ENCODE measurements at places on chromosomes 1 and 21.

DNA sequence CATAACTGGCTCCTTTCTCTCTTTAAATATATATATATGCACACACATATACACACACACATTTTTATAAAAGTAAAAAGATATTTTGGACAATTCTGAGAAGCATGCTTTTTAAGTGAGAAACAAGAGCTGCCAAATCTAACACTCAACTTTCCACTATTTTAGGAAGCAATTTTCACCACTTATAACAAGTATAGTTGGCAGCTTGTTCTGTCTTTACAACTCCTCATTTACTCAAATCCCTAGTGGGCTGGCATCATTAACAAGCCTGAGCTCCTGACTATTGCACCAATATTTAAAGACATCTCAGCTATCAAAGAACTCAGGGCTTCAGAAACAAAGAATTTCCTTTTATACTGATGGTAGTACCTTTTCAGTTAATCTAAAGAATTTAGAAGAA lies 76.6 kb downstream of the RAB3GAP2 start:
- DNase-seq = no peak

DNA sequence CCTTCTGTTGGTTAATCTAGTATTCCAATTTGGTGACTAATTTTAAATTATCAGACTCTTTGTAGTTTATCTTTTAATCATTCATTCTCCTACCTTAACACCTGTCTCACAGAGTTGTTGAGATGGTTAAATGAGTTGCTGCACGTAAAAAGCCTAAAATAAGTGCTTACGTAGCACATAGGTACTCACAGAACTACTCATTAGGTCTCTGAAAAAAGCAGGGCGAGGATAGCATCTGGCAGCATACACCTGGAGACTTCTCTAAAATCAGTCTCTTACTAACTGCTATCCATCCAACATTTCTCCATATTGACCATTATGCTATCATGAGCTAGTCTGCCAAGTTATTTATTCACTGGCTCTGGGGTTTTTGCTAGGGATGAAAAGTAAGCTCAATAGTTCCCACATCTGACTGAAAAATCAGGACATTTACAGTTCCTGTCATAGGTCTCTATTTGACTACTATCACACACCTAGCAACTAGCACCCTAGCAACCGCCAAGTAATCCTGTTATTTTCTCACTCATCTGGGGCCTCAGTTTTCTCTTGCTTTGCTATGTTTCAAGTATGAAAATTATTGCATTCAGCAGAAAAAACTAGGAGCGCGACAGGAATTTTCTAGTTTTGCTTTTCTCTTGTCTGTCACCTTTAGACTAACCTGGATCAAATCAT lies 11.2 kb downstream of the CSDE1 start:
- DNase-seq = no peak

GRCh38 chr1:19884312-19884711 lies 2.1 kb downstream of the OTUD3 start:
- DNase-seq = no peak

DNA sequence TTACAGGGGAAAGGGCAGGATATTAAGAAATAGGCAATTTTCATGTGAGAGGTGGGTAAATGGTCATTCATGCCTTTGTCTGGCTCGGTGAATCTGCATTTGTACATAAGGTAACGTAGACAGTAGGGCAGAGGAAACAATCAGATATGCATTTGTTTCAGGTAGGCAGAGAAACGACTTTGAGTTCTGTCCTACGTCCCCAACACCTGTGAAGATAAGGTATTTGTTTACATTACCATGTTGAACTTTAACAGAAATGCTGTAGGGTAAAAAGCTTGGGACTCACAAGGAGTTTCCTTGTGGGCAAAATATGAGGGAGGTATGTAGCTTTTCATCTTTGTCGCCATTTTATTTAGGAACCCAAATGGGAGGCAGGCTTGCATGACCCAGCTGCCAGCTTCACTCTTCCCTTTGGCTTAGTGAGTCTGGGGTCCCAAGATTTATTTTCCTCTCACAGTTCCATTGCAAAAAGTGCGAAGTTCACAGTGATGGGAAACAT lies 31.4 kb downstream of the B3GALT5 start:
- no peak for DNase-seq

DNA sequence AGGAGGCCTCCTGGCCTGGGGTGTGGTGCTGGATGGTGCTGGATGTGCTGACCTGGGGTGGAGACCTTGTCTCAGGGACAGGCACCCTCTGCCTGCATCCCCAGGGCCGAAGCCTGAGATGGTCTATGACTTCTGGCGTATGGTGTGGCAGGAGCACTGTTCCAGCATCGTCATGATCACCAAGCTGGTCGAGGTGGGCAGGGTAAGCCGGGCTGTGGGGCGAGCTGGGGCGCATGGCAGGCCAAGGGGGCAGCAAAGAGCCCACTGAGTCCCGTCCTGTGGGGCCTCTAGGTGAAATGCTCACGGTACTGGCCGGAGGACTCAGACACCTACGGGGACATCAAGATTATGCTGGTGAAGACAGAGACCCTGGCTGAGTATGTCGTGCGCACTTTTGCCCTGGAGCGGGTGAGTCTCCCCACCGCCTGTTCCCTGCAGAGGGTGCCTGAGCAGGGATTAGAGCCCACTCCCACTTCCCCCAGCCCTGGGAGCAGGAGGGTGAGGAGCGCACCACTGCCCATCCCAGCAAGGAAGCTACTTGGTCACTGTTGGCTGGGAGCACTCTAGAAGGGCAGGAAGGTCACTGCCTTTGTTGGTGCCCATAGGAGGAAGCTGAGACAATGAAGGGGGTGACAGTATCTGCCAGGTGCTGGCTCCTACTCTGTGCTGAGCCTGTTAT lies 75.2 kb downstream of the PTPRU start:
- DNase-seq = no peak

DNA sequence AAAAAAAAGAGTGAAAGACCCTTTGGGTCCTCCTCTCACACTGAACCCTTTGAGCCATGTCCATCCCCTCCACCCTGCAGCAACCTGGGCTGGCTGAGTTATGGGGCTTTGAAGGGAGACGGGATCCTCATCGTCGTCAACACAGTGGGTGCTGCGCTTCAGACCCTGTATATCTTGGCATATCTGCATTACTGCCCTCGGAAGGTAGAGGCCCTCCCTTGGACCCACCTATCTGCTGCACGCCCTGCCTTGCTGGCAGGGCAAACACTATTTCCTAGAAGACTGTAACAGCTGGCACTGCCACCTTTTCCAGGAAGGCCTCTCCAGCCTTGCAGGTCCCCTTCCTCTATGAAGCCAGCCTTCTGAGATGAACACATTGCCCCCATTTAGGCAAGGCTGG lies 1.1 kb downstream of the SLC50A1 start:
- no peak for DNase-seq

DNA sequence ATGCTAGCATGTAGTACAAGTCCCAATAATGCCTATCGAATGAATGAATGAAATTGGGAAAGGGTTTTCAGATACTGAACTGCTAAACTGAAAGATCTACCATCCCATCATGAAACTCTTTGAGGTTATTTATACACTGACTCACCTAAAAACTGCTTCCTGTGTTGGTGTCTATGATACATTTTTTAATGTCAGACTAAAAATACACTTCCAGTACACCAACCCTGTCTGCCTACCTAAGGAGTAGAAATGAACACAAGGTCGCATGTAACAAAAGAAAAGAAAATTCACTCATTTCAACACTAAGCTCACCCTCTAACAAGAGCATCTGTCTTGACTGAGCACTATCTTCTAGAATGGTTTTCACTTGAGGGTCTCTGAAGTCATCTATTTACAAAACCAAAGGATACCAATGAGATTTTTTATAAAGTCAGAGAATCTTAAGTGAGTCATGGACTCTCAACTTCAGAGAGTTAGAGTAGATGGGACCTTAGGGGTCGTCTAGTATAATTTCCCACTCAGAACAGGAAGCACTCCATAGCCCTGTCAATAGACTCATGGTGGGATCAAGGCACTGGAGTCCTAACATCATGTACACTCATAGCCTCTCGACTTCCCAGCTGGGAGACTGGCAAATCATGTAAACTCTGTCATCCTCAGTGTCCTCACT lies 53.4 kb downstream of the WLS start:
- no peak for DNase-seq

DNA sequence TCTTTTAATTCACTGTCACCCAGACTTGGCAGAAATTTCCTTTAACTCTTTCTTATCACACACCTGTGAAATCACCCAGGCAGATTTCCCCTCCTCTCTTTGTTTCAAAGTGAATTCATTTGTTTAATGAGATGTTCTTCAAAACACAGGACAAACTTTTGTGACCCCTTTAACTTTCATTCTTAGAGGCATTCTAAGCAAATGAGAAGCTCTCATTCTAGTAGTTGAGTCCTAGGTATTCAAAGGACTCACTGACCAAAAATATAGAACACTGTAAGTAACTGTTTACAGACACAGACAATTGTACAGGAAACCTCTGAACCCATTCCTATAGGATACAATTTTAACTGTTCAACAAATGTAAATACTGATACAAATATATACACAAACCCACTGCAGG lies 16.9 kb downstream of the LRRC8C start:
- no peak for DNase-seq

- DNase-seq = no peak
Observed at GRCh38 chr1:247301176-247301540, 30.5 kb downstream of the ZNF496 start.

GRCh38 chr1:94743862-94744261 lies 76.3 kb upstream of the SLC44A3 start:
- peak; percentile 63 for DNase-seq

GRCh38 chr1:237258871-237259270 lies 216.9 kb downstream of the RYR2 start:
- no peak for DNase-seq

DNA sequence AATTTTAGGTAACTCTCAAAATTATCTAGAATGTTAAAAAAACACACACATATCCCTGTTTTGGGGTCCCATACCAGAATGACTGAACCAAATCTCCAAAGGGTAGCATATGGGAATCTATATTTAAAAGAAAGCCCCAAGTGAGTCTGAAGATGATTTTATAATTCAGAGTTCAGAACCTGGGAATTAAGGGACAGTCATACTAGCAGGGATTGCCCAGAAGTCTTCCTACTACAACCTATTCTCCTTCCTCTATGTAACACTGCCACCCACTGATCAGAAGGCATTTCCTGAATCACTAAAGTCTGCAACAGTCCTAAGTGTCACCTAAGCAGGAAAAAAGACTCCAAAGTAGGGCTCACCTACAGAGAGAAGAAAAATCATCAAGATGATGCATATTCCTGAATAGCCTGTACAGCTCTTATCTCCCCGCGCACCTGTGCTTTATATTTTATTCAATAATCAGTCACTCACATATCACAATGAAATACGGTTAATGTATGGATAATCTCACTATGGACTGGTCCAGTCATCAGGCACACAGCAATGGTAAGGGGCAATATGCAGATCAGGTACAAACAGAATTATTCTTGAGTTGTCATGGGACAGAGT lies 4.9 kb downstream of the RGS1 start:
- no peak for DNase-seq

GRCh38 chr21:29078869-29079767 lies 5.7 kb upstream of the CCT8 start:
- no peak for DNase-seq

GRCh38 chr1:53345996-53346813 lies 18.3 kb upstream of the LRP8 start:
- DNase-seq = no peak

- DNase-seq = no peak
Observed at GRCh38 chr1:180937012-180937372, 24.3 kb downstream of the KIAA1614 start.

GRCh38 chr1:15684042-15684461 lies at the start of gene PLEKHM2:
TSS of gene PLEKHM2 (plus strand) at chr1:15684320. CDS start at chr1:15684559, 239 bp downstream.
- DNase-seq = no peak

DNA sequence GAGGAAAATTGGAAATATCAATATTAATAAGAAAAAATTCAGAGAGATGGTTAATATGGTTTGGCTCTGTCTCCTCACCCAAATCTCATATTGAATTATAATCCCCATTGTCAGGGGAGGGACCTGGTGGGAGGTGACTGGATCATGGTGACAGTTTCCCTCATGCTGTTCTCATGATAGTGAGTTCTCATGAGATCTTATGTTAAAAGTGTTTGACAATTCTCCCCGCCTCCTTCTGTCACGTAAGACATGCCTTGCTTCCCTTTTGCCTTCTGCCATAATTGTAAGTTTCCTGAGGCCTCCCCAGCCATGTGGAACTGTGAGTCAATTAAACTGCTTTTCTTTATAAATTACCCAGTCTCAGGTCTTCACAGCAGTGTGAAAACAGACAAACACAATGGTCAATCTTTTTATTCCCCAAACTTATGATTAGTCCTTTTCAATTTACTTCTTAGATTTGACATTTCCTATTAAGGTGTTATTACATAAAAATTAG lies 11.0 kb downstream of the EGLN1 start:
- no peak for DNase-seq

DNA sequence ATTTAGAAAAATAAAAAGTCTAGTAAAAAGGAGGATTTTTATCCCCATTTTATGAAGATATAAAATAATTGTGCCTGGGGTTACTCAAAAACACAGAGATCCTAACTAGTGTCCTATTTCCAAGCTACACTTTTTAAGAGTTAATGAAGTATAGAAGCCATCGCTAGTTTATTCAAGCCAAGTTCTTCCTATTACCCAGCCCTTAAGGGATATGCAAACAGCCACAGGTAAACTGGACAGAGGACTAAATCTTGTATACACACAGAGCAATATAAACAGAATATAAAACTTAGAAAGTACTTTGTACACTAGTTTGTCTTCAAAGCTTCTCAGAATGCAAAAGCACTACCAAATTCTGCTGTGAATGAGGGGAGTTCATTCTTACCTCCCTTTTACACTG lies 111.1 kb downstream of the RERE start:
- no peak for DNase-seq

- DNase-seq = no peak
Observed at GRCh38 chr21:27802816-27803475, 836.1 kb upstream of the ADAMTS5 start.

DNA sequence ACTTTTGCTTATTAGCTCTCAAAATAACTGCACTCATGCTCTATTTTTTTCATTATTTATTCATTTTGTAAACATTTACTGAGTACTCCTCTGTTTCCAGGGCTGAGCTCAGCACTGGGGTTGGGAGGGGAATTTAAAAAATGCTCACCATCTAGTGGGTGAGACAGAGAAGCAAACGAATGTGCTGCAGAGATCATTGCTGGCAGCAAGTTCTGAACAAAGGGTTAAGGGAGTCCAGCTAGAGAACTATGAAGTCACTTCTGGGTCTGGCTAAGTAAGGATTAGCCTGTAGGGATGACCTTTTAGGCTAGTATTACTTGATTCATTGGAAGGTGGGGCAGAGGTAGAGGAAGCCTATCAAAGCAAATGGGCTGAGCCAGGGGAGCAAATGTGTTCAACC lies 99.1 kb upstream of the ZNF644 start:
- DNase-seq = no peak

DNA sequence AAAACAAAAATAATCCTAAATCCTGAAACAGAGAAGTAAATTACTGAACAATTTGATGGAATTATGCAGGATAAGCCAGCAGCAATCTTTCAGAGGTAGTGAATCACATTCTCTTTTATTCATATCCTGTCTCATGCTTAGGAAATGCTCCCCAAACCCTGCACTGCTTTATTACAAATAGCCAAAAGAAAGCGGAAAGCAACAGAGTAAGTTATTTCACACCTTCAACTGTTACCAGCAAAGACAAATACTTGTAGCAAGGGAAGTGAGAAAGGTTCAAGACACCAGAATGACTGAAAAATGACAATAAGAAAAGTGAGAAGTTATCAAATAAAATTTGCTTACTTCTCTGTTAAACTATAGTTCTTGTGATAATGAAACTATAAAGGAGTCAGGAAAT lies 6.2 kb downstream of the ZRANB2 start:
- no peak for DNase-seq

All from brain pericyte (primary cell).